Suppressor macrophage (primary cell): ENCODE measurements at places on chromosomes 13 and 19.
A peak's percentile ranks its signal among the peaks of the same experiment; 100 is the strongest.

GRCh38 chr13:69921156-69921555 lies 186.5 kb upstream of the ATXN8OS start:
- DNase-seq = no peak

DNA sequence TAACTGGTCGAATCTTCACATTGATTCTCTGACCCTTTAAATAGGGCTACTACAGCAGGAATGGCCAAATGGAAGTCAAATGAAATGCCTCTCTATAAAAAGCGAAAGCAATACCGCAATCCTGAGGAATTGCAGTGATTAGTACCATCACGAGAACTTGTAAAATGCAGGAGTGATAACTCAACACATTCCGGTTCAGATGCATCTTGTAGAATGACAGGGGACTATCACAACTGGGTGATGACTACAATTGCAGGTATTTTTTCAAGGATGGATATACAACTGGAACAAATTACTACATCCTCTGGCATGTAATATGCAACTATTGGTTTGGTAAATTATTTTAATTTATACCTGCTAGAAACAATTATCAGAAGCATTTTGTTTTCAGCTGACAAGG lies 140.4 kb downstream of the PCDH20 start:
- no peak for DNase-seq

GRCh38 chr19:55447421-55448174 lies 4.5 kb upstream of the SHISA7 start:
- no peak for DNase-seq

- DNase-seq = no peak
Measured at GRCh38 chr13:33106656-33107360, 90.6 kb downstream of the KL start.

- DNase-seq = peak; percentile 85
Measured at GRCh38 chr19:10085641-10086590, at the start of gene SHFL. Gene SHFL, plus strand, starts transcription at chr19:10086317. Its CDS starts 111 bp downstream, at chr19:10086428.

DNA sequence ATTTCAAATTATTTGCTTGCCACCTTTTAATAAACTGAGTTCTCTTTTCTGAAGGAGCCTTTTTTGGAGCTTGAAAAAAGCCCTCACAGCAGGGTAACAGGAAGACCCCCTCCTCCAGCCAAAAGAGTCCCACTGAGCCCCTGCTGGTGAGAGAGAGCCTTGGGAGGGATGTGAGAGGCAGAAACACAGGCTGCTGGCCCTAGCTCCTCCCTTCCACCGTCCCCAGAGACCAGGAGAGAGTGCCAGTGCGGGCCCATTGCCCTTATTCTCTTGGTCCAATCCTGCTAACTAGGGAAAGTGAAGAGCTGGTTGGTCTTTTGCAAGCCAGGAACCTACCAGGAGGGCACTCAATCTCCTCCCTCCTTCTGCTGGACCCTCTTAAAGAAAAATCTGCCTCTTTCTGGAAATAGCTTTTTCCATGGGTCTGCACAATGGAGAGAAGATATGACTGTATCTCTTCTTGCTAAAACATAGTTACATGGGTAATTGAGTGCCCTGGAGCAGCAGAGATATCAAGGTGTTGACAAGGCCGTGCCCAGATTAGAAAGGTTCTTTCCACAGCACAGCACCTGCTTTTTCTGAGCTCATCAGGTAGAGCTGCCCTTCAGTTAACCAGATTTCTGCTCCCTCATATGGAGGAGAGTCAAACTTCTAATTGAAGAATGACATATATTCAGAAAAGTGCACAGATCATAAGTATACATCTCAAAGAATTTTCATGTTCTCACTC lies 113.9 kb downstream of the LRCH1 start:
- DNase-seq = no peak

- DNase-seq = peak; percentile 91
Measured at GRCh38 chr19:41753159-41753558, 2.2 kb upstream of the CEACAM6 start.

DNA sequence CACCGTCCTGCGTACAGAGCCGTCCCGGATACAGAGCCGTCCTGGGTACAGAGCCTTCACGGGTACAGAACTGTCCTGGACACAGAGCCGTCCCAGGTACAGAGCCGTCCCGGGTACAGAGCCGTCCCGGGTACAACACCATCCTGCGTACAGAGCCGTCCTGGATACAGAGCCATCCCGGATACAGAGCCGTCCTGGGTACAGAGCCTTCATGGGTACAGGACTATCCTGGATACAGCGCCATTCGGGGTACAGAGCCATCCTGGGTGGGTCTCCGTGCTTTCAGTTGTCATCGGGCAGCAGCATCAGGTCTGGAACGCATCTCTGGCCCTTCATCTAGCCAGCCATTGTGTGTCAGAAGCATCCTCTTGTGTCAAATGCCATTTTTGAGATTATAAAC lies 222.3 kb upstream of the SOX1 start:
- no peak for DNase-seq

- no peak for DNase-seq
Measured at GRCh38 chr13:107866032-107866940, 349.1 kb downstream of the LIG4 start.

DNA sequence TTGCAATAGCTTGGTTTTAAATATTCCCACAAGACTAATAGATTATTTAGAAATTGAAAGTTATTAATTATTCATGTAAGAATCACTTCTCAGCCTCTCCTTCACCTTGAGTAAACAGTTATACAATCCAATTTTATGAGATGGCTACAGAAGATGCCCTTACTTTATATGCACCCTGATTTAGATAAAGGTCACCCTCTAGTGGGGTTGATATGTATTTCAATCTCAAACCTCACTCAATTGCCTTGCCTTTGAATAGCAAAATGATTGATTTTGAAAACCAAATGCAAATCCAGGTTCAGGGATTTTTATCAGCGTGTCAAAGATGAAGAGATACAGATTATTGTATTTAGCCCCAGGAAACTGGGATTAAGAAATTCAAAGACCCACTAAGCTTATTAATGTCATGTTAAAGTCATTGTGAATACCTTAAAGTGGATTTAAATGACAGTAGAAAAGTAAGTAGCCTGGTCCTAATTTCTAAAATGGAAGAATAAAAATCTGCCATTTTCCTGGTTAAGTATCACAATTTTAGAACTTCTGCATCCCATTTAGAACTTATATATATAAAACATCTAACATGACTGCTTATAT lies 305.1 kb downstream of the ITGBL1 start:
- DNase-seq = peak; percentile 6

- DNase-seq = no peak
Measured at GRCh38 chr13:32126278-32126677, 94.7 kb downstream of the FRY start.

- DNase-seq = peak; percentile 25
Measured at GRCh38 chr13:95552539-95553441, at the start of gene CLDN10. Gene CLDN10, plus strand, starts transcription at chr13:95552720. Its CDS starts 34 bp downstream, at chr13:95552754.

DNA sequence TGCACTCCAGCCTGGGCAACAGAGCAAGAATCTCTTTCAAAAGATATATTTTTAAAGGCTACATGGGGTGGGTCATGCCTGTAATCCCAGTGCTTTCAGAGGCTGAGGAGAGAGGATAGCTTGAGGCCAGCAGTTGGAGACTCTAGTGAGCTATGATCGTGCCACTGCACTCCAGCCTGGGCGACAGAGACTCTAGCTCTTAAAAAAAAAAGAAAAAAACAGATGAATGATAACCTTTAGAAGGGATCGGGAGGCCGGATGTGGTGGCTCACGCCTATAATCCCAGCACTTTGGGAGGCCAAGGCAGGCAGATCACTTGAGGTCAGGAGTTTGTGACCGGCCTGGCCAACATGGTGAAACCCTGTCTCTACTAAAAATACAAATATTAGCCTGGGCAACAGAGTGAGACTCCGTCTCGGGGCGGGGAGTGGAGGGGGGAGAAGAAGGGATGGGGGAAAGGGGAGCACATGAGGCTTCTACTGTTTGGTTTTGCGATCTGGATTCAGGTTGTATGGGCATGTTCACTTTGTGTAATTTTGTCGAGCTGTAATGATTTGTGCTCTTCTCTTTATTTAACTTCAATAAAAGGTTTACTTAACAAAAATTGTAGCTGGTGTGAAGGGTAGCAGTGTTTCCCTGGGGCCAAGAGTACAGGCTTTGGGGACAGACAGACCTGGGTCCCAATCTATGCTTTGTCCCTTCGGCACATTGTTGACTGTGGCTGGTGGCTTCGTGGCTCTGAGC lies 1.1 kb upstream of the PSMC4 start:
- no peak for DNase-seq

- DNase-seq = no peak
Measured at GRCh38 chr19:47470447-47471195, 1.1 kb downstream of the SLC8A2 start.

DNA sequence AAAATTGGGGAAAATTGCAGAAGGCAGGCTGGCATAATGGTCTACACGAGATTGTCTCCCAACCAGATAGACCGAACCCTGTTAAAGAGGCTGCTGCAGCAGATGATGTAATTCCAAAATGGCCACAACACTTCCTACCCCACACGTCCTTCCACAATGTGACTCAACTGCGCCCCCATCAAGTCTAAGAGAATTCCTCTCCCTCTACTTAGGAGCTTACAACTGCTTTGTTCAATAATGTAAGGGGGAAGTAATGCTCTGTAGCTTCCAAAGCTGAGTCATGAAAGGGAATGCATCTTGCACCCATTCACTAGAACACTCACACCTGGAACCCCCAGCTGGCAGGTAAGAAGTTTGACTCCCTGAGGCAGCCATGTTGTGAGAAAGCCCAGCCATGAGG lies 117.8 kb upstream of the IRS2 start:
- no peak for DNase-seq

DNA sequence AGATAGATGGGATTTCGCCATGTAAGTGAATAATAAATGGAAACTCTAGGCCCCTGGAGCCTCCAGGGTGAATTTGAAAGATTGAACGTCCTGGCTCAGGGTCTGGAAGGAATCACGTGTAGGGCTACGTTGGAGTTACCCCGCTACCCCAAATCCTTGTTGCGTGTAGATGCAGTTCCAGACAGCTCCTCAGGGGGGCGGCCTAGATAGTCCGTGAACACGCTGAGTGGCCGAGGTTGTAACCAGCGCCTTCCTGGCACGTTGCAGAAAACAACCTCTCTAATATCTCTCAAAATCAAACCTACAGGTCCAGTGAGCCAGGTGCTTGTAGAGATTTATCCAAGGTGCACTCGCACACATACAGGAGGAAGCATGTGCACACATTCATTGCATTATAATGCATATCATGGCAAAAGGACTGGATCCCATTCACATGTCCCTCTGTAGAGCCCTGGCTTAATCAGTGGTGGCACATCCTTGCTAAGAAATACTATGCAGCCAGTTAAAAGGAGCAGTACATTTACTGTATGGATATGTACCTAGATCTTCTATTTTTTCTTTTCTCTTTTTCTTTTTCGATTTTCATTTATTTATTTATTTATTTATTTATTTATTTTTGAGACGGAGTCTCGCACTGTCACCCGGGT lies 2.5 kb upstream of the KEAP1 start:
- DNase-seq = peak; percentile 84

DNA sequence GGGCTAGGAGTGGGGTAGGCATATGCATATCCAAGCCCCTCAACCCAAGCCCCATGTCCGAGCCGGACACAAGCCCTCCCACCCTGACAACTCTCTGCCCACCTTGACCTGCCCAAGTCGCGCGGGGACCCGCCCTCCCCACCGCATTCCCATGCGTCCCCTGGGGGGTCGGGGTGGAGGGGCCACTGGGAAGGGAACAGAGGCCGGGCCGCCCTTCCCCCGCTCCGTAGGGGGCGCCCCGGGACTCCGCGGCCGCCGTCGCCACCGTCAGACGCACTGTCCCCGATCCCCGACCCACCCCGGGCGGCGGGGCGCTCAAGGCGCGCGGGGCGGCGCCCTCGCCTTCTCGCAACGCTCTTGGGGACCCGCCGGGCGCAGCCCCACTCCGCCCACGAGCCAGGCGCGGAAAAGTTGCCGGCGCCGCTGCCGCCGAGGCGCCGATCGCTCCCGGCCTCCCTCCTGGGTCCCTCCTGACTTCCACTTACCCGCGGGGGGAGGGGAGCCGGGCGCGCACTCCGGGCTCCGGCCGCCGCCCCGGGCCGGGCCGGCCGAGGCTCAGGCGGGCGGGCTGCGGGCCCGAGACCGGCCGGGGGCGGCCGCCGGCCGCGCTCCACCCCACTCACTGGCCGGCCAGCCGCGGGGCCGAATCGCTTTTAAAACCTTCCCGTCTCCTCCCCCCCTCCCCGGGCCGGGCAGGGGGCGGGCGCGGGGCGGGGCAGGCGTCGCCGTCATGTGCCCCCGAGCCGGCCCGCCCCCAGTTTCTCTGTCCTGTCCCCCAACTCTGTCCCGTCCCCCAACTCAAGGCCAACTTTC lies 34.4 kb upstream of the NANOS3 start:
- peak; percentile 91 for DNase-seq

GRCh38 chr13:46160065-46160464 lies 21.9 kb downstream of the LCP1 start:
- DNase-seq = no peak

GRCh38 chr19:5943045-5943444 lies 29.0 kb downstream of the CAPS start:
- DNase-seq = no peak

GRCh38 chr13:109026266-109026665 lies 396.9 kb downstream of the MYO16 start:
- no peak for DNase-seq

- DNase-seq = no peak
Measured at GRCh38 chr19:40604647-40605215, 3.6 kb downstream of the LTBP4 start.

- DNase-seq = no peak
Measured at GRCh38 chr13:32905864-32906180, 110.4 kb upstream of the KL start.

DNA sequence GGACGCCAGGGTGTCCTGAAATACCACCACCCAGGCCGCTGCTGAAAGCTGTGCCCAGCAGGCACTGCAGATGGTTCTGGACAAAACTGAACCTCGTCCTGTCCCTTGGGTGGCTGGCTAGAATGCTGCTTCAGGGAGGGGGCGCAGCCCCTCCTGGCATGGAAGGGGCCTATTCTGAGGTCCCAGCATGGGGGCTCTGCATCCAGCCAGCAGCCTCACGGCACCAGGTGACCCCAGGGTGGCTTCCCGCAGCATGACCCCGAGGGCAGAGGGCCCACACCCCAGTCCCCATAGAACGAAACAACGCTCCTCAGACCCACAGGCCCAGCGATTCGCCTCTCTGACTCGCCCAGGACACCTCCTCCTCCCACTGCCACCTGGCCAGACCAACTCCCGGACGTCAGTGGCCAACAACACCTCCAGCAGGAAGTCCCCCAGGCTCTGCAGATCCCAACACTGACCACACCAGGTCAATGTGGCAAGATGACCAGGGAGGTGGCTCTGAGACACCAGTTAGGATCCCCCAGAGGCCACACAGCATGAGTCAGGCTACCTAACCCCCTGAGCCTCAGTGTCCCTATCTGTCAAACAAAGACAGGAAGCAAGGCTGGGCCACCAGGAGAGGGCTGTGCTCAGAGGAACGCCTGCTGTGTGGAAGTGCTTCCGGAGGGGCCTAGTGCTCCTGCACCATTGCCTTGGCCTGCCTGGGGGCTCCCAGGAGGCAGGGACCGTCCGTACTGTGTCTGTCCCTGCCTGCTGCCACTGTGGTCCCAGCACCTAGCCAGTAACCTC lies 6.1 kb downstream of the MKNK2 start:
- no peak for DNase-seq

GRCh38 chr19:42178791-42179674 lies 38.4 kb downstream of the DEDD2 start:
- DNase-seq = no peak
